ENCODE measurements at places on chromosomes 7 and 10.
A peak's percentile ranks its signal among the peaks of the same experiment; 100 is the strongest.

GRCh38 chr7:14773729-14774271 lies 128.8 kb downstream of the DGKB start:
- DNase-seq = no peak

DNA sequence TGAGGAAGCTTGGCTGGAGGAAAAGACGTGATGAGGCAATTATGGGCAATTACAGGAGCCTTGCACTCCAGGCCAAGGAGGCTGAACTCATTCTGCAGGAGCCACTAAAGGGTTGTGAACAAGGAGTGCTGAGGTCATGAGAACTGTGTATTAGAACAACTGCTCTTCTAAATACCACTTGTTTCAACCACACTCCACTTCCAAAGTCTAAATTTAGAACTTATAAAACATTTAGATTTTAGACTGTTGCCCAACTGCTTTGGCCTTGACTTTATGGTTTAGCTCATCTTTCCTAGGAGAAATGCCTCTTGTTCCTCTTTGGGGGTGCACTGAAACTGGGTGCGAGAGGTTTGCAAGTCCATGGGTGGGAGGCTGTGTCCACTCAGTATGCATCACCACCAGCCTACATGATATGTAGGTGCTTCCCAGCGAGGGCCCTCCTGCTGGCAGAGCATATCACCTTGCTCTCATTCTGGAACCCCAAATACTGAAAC lies 199.7 kb upstream of the AOAH start:
- DNase-seq = peak; percentile 42

DNA sequence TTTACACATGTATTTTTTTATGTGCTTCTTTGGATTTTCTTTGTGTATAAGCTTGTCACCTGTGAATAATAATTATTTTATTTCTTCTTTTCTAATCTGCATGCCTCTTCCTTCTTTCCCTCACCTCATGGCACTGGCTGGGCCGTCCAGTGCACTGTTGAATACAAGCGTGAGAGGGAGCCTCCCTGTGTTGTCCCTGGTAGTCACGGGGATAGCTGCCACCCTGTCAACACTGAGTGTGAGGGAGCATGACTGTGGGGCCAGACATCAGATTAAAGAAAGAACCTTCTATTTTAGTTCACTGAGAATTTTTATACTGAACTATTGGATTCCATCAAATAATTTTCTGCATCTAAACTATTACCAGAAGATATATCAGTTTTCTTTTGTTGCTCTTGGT lies 187.9 kb downstream of the CDC14C start:
- no peak for DNase-seq

DNA sequence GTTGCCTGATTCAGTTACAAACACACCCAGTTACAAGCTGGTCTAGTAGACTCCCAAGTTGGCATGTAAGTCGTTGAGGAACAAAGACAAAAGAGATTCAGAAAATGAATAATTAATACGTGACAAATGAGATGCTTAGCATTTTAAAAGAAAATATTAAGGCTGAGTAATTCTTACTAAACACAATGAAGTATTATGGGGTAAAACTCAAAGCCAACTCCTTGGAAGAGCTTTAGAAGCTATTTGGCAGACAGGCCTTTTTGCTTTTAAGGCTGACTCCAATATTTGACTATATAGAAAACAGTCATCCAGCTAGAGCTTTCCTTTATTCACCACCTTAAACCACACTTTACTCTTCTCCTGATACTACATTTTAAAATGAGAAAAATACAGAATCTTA lies 5.4 kb downstream of the TRDMT1 start:
- no peak for DNase-seq

- DNase-seq = no peak
These were observed 27.1 kb downstream of the CDHR3 start for GRCh38 chr7:105990141-105990540.

- peak; percentile 78 for DNase-seq
These were observed 110.7 kb downstream of the ZNF467 start for GRCh38 chr7:149662591-149663095.

- no peak for DNase-seq
These were observed 134.8 kb downstream of the PDE1C start for GRCh38 chr7:31935124-31936054.

DNA sequence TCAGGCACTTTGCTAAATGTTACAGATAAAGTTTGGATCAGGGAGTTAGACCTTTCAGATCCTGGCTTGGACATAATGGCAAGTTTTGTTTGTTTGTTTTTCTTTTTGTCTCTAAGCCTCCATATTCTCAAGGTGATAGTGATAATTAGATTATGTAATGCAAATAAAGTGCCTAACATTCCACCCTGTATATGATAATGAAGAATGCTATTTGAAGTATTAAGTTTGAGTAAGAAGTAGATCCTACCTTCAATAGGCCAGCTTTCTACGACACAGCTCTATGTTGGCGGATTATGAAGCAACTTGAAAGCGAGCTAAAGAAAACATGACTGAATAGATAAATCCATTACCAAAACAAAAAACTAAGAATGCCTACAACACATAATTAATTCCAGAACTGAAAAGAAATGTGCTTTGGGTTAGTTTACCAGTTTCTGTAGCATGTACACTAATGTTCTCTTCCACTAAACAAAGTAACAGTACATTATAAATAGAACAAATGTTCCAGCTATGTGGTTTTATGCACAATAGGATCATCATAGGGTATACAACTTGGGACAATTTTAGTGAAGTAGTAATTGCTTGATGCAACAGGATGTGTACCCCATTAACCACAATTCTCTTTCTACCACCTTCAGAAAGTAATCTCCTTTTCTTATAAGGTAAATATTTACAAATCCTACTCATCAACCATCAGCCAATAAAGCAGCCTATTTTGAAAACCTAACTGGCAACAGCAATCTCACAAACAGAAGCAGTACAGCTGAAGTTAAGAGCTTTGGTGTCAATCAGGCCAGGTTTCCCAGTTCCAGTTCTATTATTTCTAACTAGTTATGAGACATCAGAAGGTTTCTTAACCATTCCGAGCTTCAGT lies 1.5 kb downstream of the SEM1 start:
- DNase-seq = no peak

- DNase-seq = no peak
These were observed 112.6 kb downstream of the RNF32 start for GRCh38 chr7:156753229-156753560.

DNA sequence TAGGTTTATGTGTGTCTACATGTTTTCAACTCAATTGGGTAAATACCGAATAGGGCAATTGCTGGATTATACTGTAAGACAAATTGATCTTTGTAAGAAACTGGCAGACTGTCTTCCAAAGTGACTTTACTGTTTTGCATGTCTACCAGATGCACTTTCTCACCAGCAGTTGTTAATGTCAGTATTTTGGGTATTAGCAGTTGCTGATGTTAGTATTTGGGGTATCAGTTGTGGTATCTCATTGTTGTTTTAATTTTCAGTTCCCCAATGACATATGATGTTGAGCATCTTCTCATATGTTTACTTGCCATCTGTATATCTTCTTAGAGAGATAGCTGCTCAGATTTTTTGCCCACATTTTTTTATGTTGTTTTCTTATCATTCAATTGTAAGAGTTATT lies 10.6 kb downstream of the PDE6C start:
- DNase-seq = no peak

DNA sequence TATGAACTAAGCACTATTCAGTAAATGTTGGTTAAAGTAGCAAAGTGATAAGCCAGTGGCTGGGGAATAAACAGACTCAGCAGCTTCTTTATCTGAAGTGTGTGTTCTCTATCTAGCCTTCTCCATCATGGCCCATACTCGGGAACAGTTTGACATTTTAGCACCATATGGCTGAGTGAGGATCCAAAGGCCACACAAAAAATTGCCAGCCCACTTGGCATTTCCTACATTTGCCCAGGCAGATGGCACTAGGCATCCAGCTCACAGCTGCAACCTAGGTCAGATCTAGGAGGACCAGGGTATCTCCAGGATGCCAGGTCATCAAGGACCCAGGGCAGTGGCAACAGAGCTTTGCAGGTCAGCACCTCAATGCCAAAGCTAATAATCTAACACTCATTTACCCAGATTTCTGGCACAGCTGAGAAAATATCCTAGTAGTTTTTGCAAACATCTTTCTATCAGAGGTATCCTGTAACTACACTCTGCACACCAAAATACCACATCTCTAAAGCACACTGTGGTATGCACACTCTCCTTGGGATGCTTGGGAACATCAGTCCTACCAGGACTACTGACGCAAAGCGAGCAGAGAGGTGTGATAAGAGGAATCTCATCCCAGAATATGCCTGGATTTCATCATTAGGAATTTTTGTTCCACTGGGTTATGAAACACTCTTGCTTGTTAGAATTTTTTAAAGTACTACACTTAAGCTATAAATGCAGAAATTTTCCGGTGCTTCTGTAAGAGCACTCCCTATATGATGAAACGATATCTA lies 61.7 kb downstream of the DOCK4 start:
- DNase-seq = no peak
